Activated T-helper 17 cell treated with anti-CD3 and anti-CD28 coated beads, Interleukin-2, amount 50 U/mL, for 72 hours (primary cell): ENCODE measurements at places on chromosomes 16 and 17.

DNA sequence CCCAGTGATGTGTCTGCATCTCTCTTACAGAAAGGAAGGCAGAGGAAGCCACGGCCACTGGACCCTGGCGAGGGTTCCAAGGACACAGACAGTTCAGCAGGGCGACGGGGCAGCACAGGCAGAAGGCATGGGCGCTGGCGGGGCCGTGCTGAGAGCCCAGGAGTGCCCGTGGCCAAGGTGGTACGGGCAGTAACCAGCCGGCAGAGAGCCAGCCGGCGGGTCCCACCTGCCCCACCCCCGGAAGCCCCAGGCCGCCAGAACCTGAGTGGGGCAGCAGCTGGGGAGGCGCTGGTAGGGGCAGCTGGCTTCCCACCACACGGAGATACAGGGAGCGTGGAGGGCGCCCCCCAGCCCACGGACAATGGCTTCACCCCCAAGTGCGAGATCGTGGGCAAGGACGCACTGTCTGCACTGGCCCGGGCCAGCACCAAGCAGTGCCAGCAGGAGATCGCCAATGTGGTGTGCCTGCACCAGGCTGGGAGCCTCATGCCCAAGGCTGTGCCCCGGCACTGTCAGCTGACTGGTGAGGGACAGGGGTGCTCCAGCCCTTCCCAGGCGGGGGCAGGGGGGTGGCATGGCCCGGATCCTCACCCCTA lies 7.8 kb downstream of the XYLT2 start:
- no peak for ATAC-seq

GRCh38 chr17:28717578-28718332 lies at the start of gene RAB34:
TSS of gene RAB34 (minus strand) at chr17:28717868. CDS start at chr17:28717266, 602 bp downstream.
- ATAC-seq: no peak

GRCh38 chr17:78484271-78485246 lies 92.6 kb downstream of the DNAH17 start:
- peak; percentile 97 for ATAC-seq

DNA sequence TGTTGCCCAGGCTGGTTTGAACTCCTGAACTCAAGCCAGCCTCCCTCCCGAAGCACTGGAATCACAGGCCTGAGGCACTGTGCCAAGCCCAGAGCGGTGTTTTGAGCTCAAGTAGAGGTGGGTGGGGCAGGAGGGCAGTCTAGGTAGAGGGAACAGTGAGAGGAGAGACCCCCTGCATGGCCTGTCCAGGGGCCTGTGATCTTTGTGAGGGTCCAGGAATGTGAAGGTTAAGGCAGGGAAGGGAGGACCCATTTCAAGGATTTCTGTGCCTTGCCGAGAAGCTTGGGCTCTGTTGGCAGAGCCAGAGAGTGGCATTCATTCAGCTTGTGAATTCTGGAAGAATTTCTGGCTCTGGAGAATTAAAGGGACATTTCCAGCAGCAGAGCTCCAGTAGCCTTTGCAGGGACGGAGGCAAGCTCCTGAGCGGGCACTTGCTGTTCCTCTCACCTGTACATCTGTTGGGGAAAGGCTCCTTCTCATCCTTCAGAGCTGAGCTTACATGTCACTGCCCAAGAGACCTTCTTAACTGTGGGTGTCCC lies 2.7 kb downstream of the WWOX start:
- no peak for ATAC-seq

DNA sequence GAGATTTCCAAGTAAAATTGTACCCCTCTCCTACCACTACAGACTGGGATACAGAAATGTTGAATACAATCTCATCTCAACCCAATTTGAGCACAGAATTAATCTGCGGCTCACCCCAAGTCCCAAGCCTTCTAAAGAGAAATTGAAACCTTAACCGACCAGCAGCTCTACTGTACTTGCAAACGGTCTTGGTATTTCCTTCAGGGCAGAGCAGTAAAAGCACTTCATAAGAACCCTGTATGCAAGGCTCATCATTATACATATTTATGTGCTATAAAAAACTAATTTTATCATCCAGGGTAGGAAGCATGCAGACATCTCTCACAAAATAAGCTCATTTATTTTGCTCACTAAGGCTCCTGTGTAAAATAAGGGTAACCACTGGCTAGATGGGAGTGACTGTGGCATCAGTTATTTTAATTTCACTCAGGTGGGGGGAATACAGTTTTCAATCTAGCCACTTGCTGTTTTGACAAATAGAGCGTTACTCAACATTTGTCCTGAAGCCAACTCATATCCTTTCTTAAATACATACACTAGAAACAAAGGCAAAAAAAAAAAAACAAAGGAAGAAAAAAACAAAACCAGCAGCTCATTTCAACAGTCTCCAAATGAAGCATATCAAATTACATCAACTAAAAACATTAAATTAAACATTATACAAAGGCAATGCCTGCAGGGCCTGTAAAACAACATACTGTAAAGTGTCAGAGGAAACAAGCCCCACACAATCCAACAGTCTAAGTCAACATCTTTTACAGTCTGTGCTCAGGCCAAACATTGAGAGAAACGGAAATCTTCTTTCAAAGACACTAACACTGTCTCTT lies 65.0 kb downstream of the PARN start:
- no peak for ATAC-seq
